ENCODE measurements at places on chromosomes 7 and 10. TPM values are rescaled to one million over a fixed set of nuclear protein-coding genes. Genes with fewer than 3 reads are reported as not detected.

- no peaks in the 10 kb centered on the region for H3K4me1 ChIP-seq
- H3K27ac ChIP-seq = no peak overlapping the region
- no peak for DNase-seq
- H3K36me3 ChIP-seq = peaks cover 14% of the 10 kb centered on the region
Observed at GRCh38 chr10:99682752-99683151, 23.4 kb downstream of the ENTPD7 start.

DNA sequence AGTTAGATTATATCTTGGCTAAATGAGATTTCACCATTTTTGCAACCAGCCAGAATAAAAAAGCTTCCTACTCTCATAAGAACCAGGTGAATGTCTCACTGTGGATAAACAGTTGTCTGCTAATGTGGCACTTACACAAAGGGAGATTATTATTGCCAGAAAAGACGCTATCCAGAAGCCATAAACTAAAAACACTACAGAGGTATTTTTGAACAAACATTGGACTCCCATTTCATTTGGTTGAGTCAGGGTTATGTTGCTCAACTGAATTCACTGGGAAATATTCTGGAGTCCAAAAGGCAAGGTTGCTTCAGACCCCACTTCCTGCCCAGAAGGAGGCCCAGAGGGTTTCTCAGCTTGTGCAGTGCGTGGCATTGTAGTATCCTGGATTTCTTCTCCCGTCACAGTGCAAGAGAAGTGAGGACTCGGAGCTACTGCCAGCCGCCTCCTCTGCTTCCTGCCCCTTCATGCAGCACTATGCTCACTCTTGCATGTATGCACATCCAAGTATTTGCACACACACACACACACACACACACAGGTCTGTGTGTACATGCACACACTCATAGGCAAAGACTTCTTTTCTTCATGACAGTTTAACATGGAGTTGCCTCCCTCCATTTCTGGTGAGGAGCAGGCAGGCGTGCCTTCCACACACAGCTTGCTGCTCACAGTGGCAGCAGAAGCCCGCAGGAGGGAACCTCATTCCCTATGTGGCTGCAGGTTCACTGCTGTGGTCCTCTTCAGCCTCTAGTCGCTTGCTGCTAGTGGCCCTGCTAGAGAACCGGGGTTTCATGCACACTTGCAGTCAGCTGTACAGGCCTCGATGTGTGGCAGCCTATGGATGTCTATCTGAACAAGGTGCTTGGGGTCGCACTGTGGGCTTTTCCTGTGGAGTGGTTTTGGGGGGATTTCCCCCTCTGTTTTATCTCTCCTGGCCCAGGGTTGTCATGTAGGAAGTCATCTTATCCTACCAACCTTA, 10.1 kb downstream of the DENND10 start:
- H3K4me3 ChIP-seq = no peak overlapping the region
- no peak overlapping the region for H3K27ac ChIP-seq
- H3K27me3 ChIP-seq = no peaks in the 10 kb centered on the region

DNA sequence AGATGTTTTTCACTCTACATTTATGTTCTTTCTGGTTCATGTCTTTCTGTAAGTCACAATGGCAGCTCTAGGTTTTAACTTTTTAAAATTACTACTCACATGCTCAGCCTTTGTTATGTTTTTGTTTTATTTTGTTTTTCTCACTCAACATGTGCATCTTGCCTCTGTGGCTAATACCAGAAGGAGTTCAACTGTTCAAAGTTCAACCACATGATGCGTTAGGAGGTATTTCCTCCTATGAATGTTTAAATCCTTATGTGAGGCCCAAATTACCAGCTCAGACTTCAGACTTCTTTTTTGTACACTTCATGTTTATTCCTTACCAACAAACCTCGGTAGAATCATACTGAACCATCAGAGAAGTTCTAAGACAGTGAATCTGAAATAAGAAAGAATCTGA, 151.6 kb downstream of the MALRD1 start:
- H3K27ac ChIP-seq = no peak overlapping the region
- H3K4me3 ChIP-seq = no peak overlapping the region
- no peaks in the 10 kb centered on the region for H3K27me3 ChIP-seq
- no peak for DNase-seq
- H3K36me3 ChIP-seq = no peaks in the 10 kb centered on the region

GRCh38 chr7:48085433-48085791, 3.7 kb upstream of the UPP1 start:
- DNase-seq = no peak
- H3K4me3 ChIP-seq = no peak overlapping the region
- no peaks in the 10 kb centered on the region for H3K27me3 ChIP-seq
- peaks cover 68% of the 10 kb centered on the region for H3K4me1 ChIP-seq
- peaks cover 4% of the 10 kb centered on the region for H3K36me3 ChIP-seq
- no peak overlapping the region for H3K27ac ChIP-seq

DNA sequence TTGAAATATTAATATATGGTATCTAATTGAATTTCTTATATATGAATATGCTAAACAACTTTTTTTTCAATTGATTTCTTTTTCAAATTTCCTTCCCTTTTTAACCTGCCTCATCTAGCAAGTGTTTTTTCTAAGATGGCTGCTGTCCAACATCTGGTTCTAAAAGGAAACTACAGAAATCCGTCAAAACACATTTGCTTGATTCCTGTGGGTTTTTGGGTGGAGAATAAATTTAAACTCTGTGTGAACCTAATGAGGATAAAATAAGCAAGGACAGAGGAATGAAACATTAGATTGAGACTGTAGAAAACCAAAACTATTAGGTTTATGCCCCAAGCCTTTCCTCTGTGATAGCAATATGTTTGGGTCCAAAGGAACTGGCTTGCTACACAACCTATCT, 75.5 kb upstream of the STARD3NL start:
- no peak for DNase-seq
- peaks cover 7% of the 10 kb centered on the region for H3K27me3 ChIP-seq
- H3K4me1 ChIP-seq = no peaks in the 10 kb centered on the region
- H3K4me3 ChIP-seq = no peak overlapping the region
- no peaks in the 10 kb centered on the region for H3K36me3 ChIP-seq

DNA sequence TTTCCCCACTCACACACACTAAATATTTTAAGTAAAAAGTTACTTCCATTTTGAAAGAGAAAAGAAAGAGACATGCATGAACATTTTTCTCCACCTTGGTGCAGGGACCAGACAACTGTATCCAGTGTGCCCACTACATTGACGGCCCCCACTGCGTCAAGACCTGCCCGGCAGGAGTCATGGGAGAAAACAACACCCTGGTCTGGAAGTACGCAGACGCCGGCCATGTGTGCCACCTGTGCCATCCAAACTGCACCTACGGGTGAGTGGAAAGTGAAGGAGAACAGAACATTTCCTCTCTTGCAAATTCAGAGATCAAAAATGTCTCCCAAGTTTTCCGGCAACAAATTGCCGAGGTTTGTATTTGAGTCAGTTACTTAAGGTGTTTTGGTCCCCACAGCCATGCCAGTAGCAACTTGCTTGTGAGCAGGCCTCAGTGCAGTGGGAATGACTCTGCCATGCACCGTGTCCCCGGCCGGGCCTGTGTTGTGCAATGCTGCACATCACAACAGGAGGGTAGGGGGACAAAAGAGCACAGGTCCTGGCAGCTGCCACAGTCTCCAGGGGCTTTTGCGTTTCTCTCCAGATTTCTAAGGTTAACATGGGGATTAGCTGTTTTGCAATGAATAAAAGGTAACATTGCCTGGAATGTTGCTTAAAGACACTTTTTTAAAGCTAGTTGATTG, 146.5 kb downstream of the EGFR start:
- H3K4me3 ChIP-seq = no peak overlapping the region
- no peaks in the 10 kb centered on the region for H3K4me1 ChIP-seq
- no peak for DNase-seq
- no peaks in the 10 kb centered on the region for H3K36me3 ChIP-seq
- no peaks in the 10 kb centered on the region for H3K27me3 ChIP-seq

GRCh38 chr7:101795461-101795860, 22.0 kb upstream of the CUX1 start:
- no peaks in the 10 kb centered on the region for H3K36me3 ChIP-seq
- no peaks in the 10 kb centered on the region for H3K4me1 ChIP-seq
- H3K27me3 ChIP-seq = no peaks in the 10 kb centered on the region
- no peak for DNase-seq
- no peak overlapping the region for H3K27ac ChIP-seq

- no peaks in the 10 kb centered on the region for H3K4me1 ChIP-seq
- H3K36me3 ChIP-seq = no peaks in the 10 kb centered on the region
- H3K4me3 ChIP-seq = no peak overlapping the region
- DNase-seq = no peak
Observed at GRCh38 chr7:120554960-120555571, 282.1 kb downstream of the KCND2 start.

GRCh38 chr10:3480281-3480989, 304.6 kb downstream of the KLF6 start:
- no peak overlapping the region for H3K27ac ChIP-seq
- no peak for DNase-seq
- H3K36me3 ChIP-seq = no peaks in the 10 kb centered on the region
- H3K4me1 ChIP-seq = peaks cover 16% of the 10 kb centered on the region
- no peak overlapping the region for H3K4me3 ChIP-seq
- H3K27me3 ChIP-seq = no peaks in the 10 kb centered on the region

DNA sequence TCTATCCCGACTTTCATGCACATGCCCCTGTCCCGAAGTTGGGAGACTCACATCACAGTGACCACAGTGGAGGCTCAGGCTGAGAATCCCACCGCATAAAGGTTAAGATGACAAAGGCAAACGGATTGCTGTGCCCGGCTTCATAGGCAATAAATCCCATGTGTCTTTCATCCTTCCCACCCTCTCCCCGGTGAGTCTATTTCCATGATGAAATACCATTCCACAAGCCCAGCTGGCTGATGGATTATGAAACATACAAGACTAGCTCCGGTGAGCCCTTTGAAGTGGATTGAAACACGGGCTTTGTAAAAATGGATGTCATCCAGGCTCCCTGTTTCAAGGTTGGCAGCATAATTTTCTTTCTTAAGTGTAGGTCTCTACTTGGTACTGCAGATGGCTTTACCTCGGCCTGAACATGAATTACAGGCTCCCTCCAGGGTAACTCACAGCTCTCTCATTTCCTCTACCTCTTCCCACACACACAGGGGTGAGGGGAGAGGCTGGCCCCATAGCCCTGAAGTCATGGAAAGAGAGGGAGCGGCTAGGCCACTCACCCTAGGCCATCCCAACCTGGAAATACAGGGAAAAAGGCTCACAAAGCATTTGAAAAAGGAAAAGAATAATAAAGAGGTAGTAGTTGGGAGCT, 92.0 kb upstream of the CALN1 start:
- no peak overlapping the region for H3K4me3 ChIP-seq
- no peaks in the 10 kb centered on the region for H3K27me3 ChIP-seq
- no peak overlapping the region for H3K27ac ChIP-seq
- no peaks in the 10 kb centered on the region for H3K4me1 ChIP-seq
- H3K36me3 ChIP-seq = no peaks in the 10 kb centered on the region
- no peak for DNase-seq

DNA sequence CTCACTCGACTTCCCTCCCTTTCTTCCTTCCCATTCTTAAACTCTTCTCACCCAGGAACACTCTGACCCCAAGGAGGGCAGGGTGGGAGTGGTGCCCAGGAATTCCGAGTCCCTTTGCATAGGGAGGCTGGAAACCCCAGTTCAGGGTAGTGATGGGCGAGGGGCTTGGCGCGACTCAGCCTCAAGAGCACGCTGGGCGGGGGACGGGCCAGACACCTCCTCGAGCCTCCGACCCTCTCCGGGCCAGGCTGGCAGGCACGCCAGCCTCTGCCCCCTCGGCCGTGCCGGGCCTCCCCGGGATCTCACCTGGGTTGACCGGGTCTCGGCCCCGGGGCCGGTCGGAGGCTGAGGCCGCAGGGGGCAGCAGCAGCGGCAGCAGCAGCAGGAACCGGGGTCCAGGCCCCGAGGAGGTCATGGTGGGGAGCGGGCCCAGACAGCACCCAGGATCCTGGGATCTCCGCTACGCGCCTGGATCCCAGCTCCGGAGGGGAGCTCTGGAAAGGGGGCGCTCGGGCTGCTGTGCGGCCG, 457 bp downstream of the PLOD3 start:
- H3K4me1 ChIP-seq = peaks cover 45% of the 10 kb centered on the region
- peak overlapping the region; percentile 83 for H3K4me3 ChIP-seq
- no peak for DNase-seq
- peak overlapping the region; percentile 13 for H3K27ac ChIP-seq

DNA sequence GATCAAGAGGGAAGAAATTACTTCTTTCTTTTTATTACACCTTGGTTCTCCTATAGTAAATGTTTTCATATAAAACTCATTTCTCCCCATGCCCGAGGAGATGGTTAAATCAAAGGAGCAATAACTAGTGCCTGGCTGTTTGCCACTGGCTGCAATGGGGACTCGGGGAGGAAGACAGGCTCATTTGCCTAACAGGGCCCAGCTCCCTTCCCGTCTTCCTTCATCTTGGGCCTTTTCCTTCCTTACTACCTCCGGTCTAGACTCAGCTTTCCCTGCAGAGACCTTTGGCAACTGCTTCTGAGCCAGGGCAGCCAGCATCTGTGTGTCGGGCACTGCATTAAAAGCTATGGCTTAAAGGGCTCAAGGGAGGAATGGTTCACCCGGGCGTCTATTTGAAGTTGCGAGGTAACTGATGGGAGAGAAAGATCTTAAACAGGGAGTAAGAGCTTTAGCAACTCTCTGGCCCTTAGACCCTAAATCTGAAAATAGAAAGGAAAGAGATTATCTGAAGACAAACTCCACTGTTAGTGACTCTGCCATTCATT, 63.5 kb downstream of the CALD1 start:
- H3K27me3 ChIP-seq = no peaks in the 10 kb centered on the region
- no peak overlapping the region for H3K27ac ChIP-seq
- DNase-seq = no peak
- H3K4me1 ChIP-seq = no peaks in the 10 kb centered on the region
- H3K4me3 ChIP-seq = no peak overlapping the region

HECTD2 gene
- total RNA-seq = 0.92 TPM

MYO3A gene
- total RNA-seq = not detected

CHN2 gene
- 2.1 TPM for total RNA-seq

Data from CD4-positive, alpha-beta T cell (primary cell).